Activated T-cell treated with anti-CD3 and anti-CD28 coated beads for 1 hour (primary cell): ENCODE measurements at places on chromosomes 1 and 21.
A peak's percentile ranks its signal among the peaks of the same experiment; 100 is the strongest.

- DNase-seq, result no peak
Measured at GRCh38 chr1:227447531-227447990, 115.8 kb upstream of the ZNF678 start.

GRCh38 chr1:154975409-154976059, 1.1 kb downstream of the CKS1B start:
- peak; percentile 31 for DNase-seq

- DNase-seq, result no peak
Measured at GRCh38 chr1:90558754-90559378, 158.2 kb downstream of the BARHL2 start.

- DNase-seq, result no peak
Measured at GRCh38 chr1:234536741-234537140, 57.8 kb upstream of the TARBP1 start.

DNA sequence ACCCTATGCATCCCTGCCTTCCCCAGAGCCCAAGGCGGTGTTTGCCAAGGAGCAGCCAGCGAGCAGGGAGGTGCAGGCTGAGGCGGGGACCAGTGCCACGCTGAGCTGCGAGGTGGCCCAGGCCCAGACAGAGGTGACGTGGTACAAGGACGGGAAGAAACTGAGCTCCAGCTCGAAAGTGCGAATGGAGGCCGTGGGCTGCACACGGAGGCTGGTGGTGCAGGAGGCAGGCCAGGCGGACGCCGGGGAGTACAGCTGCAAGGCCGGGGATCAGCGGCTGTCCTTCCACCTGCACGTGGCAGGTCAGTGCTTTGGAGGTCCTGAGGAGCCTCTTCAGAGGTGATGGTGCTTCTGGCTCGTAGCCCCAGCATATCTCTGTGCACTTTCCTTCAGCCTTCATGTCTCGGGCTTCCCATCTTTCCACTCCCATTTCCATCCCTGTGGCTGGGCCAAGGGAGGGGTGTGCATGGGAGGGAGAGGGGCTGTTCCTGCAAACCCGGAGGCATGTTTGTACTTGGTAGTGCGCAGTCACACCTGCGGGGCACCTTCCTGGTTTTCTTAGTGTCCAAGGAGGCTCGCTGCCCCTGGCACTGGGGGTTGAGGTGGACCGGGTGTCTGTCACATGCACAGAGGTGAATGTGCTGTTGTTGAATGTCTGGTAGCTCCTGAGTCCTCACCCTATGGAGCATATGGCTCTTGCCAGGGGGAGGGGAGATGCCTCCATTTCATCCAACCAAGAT, 56.4 kb downstream of the OBSCN start:
- DNase-seq, result no peak

DNA sequence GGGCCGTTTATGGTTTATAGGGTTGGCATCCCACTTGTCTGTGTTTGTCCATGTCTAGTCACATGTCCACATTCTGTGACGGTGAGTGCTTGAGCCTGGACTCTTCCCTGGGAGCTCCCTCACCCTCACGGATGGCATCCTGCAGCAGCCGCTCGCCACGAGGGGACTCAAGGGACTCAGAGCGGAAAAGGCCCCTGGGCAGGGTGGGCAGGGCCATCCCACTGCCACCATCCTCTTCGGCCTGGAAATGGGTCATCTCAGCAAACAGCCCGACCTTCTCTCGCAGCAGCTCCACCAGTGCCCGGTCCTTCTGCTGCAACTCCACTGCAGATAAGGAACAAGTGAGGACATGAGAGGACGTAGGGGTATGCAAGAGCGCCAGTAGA, 11.1 kb downstream of the RXFP4 start:
- no peak for DNase-seq

GRCh38 chr1:182520736-182521135, 68.3 kb downstream of the RNASEL start:
- DNase-seq, result no peak
